ENCODE measurements at places on chromosomes 6 and 20.
A peak's percentile ranks its signal among the peaks of the same experiment; 100 is the strongest.

- no peak for DNase-seq
These were observed 125.9 kb downstream of the CDK19 start for GRCh38 chr6:110689275-110689935.

DNA sequence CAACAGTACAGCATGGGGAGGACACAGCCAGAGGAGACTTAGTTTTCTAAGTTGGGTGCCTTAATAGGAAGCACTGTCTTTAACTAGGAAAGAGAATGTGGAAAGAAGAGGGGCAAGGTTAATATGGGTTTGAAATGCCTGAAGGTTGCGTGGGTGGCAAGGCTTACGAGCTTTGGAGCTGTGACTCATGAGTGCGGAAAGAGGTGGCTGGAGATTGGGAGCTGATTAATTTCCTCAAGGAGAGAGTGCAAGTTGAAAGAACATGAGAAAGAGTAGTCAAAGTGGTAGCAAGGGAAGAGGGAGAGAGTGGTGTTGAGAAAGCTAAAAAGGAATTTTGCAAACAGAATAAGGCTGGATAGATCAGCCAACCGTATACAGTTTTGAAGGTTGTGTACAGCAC is 315.1 kb upstream of the PRND start:
- DNase-seq = peak; percentile 16

DNA sequence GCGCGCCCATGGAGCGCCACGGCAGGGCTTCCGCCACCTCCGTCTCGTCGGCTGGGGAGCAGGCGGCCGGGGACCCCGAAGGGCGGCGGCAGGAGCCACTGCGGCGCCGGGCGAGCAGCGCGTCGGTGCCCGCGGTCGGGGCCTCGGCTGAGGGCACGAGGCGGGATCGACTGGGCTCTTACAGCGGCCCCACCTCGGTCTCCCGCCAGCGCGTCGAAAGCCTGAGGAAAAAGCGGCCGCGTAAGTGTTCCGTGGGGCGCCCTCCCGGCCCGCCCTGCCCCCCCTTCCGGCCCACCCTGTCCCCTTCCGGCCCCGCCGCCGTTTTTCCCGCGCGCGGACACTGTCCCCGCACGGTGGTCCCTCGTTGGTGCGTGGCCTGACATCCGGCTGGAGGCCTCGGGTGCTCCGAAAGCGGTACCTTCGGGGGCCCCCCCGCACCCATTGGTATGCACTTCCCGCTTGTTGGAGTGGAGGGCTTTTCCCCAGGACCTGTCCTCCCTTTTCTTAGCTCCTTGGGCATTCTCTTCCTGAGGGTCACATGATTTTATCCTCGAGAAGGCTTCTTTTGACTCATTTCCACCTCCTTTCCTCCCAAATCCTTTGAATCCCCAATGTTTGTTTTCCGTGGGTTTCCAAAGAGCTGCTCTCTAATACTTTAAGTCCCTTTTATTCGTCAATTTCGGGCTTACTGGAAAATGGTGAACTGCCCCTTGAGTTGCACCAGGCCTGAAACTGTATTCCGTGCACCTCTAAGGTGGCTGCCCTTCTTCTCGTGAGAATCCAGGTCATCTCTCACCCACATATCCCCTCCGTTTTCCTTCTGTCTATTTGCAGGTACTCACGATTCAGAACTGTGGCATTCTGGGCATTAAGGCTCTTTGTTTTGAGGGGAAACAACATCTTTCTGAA is 556 bp downstream of the PANK2 start:
- peak; percentile 13 for DNase-seq

- no peak for DNase-seq
These were observed 160.7 kb downstream of the ZFAND3 start for GRCh38 chr6:37980222-37980595.

- no peak for DNase-seq
These were observed 97.6 kb downstream of the TCP11 start for GRCh38 chr6:35043381-35044130.

DNA sequence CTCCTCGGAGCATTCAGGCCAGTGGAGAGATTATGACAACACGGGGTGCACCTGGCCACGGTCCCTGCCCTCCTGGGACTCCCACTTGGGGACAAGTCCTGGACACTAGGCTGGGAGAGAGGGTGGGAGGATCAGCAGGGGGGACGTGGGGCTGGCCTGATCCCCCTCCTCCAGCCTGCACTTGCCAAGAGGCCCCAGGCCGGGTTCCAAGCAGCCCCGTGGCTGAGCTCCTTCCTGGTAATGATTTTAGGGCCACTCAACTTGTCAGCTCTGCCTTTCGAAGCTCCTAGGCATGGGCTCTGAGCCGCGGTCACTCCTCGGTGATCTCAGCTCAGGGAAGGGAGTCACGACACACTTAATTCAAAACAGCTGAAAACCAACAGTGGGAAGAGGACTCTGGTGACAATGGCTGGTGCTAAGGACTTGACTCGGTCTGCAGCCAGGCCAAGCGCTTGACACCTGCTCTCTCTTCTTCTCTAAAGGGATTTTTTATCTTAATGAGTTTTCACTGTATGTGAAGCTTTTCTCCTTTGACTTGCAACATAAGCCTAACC is 161.7 kb downstream of the BMP7 start:
- no peak for DNase-seq

All from LoVo (cell line).